ENCODE measurements at places on chromosomes 7 and 10. TPM values are rescaled to one million over a fixed set of nuclear protein-coding genes. Genes with fewer than 3 reads are reported as not detected.

PRXL2A gene
- total RNA-seq: 39.0 TPM

ARF5 gene
- total RNA-seq: 204 TPM

CCDC7 gene
- 0.63 TPM for total RNA-seq

MAT1A gene
- total RNA-seq: 0.05 TPM

PNLIPRP2 gene
- total RNA-seq: not detected

TWIST1 gene
- total RNA-seq: 4.4 TPM

TMED4 gene
- total RNA-seq: 54.2 TPM

CALCR gene
- total RNA-seq: not detected

HOXA4 gene
- 1.7 TPM for total RNA-seq

GIMAP6 gene
- total RNA-seq: not detected

POM121 gene
- 43.3 TPM for total RNA-seq

KLHDC10 gene
- total RNA-seq: 13.6 TPM

GPR15LG gene
- not detected for total RNA-seq

ATP6V0A4 gene
- total RNA-seq: 0.24 TPM

CRPPA gene
- 0.60 TPM for total RNA-seq

NRG3 gene
- total RNA-seq: not detected

PAX2 gene
- 0.43 TPM for total RNA-seq

VSIR gene
- 26.3 TPM for total RNA-seq

CALML3 gene
- total RNA-seq: not detected

MYO3A gene
- total RNA-seq: not detected

RRP12 gene
- 56.3 TPM for total RNA-seq

CD36 gene
- 0.28 TPM for total RNA-seq

VWDE gene
- 1.4 TPM for total RNA-seq

ANXA11 gene
- total RNA-seq: 218 TPM

C10orf53 gene
- not detected for total RNA-seq

GPR146 gene
- total RNA-seq: 1.7 TPM

TSPAN13 gene
- total RNA-seq: 16.4 TPM

COL17A1 gene
- total RNA-seq: 2.8 TPM

HPSE2 gene
- not detected for total RNA-seq

MSRB2 gene
- 18.5 TPM for total RNA-seq

PNLIPRP3 gene
- not detected for total RNA-seq

HOXA9 gene
- 0.41 TPM for total RNA-seq

ZC3HAV1L gene
- 4.8 TPM for total RNA-seq

SEMA3A gene
- total RNA-seq: 5.2 TPM

OR2A5 gene
- total RNA-seq: not detected

ADCY1 gene
- total RNA-seq: 2.0 TPM

NUTM2D gene
- 1.3 TPM for total RNA-seq

RABGEF1 gene
- 26.9 TPM for total RNA-seq

ICA1 gene
- 1.6 TPM for total RNA-seq

MACROH2A2 gene
- 23.0 TPM for total RNA-seq

TCAF2 gene
- 0.88 TPM for total RNA-seq

RAPGEF5 gene
- total RNA-seq: 0.16 TPM

LRRC4 gene
- total RNA-seq: not detected

PITX3 gene
- 1.0 TPM for total RNA-seq

NME8 gene
- total RNA-seq: not detected

CYP2C19 gene
- 0.12 TPM for total RNA-seq

SERPINE1 gene
- 1,785 TPM for total RNA-seq

GHRHR gene
- total RNA-seq: not detected

NOM1 gene
- total RNA-seq: 24.1 TPM

WASHC2C gene
- total RNA-seq: 19.4 TPM

ALOX5 gene
- 0.83 TPM for total RNA-seq

UNCX gene
- not detected for total RNA-seq

PTPRN2 gene
- total RNA-seq: 0.76 TPM

ELAPOR2 gene
- total RNA-seq: not detected

GATA3 gene
- 6.4 TPM for total RNA-seq

PDK4 gene
- 22.2 TPM for total RNA-seq

Data from A549 treated with Mapracorat at 1 μM for 4 hours (cell line).